ENCODE measurements at places on chromosomes 16 and 17.

DNA sequence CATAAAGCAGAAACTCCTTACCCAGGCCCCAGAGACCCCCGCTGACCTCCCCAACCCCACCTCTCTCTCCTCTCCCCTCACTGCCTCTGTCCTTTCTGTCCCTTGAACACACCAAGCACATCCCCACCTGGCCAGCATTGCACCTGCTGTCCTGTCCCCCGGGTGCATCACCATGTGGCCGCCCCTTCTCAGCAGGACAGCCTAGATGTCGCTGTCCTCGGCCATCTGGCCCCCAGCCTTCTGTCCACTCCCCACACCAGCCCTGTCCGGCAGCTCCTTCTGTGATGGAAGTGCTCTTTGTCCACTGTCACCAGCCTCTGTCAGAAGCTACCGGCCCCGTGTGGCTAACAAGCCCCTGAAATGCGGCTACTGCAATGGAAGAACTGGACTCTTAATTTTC is 12.3 kb upstream of the MPRIP start:
- no peak for DNase-seq

GRCh38 chr17:78576389-78577112 is 645 bp downstream of the DNAH17 start:
- DNase-seq: no peak

DNA sequence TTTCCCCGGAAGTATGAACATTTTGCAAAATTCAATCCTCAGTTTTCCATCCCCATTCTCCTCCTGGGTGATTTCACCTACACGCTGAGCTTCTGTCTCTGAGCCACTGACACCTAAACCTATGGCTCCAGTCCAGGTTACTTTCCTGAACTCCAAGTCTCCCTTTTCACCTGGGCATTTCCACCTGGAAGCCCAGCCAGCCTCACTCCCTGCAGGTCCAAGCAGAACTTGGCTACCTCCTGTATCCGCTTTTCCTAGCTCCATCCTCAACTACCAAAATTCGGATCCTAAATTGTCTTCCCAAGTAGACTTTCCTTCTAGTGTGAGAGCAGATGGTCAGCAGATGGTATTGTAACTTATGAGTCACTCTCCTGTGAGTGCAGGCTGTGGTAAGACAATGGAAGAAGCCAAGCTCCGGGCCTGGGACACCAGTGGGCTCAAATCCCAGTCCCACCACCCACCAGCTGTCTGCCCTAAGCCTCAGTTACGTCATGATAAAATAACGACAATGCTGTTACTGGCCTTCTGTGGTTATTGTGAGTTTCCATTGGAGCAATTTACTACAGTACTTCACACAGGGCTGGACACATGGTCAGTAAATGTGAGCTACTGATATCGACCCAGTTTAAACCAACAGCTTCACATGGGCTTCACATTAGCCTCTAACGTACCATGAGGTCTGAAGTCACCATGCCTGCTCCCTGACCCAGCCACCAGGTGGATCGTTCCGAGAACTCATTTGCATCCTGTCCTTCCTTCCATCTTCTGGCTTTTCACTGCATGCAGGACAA is 33.3 kb downstream of the PECAM1 start:
- DNase-seq: peak; percentile 82

- DNase-seq: no peak
Observed at GRCh38 chr16:12735805-12736204, 67.9 kb downstream of the CPPED1 start.

- no peak for DNase-seq
Observed at GRCh38 chr16:14322186-14322585, 251.1 kb downstream of the MRTFB start.

DNA sequence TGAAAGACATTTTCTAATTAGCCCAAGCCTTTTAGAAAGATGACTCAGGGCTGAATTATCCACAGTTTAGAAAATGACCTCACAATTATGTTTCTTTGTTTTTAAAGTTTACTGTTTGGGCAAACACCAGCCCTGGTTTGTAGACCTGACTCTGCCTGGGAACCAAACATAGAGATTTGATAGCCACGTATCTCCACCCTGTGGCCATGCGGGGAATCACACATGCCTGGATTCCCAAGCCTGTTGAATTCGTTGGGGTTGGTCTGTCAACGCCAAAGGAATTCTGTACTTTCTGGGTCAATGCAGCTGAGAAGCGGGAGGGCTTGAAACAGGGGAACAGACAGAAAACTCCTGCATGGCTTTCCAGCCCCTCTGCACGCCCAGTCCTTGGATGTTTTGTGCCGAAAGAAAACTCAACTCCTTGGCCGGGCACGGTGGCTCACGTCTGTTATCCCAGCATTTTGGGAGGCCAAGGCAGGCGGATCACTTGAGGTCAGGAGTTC is 26.9 kb downstream of the CD300A start:
- peak; percentile 82 for DNase-seq

- no peak for DNase-seq
Observed at GRCh38 chr16:89845417-89845816, 17.1 kb downstream of the SPIRE2 start.

DNA sequence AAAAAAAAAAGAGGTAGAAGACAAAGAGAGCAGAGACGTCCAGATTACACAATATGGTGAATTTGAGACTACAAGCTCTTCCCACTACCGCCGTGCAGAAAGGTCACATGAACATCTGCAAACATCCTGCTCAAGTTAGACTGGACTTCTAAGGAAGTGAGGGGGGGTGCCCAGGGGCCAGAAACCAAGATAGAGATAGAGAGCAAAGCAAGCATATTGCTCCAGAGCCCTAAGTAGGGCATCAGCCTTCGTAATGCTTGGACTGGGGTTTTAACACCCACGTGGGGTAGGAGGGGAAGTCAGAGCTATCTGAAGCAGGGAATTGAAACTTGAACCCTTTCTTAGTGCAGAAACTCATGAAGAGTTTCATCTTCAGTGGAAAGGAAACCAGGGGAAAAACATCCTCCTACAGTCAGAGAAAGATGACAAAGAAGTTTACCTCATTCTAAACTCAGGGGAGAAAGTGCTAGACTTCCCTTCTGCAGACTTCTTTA is 8.7 kb downstream of the CLEC19A start:
- DNase-seq: peak; percentile 98

- DNase-seq: no peak
Observed at GRCh38 chr16:29767062-29767461, 11.0 kb upstream of the ZG16 start.

- no peak for DNase-seq
Observed at GRCh38 chr17:8469964-8470363, 34.3 kb downstream of the NDEL1 start.

GRCh38 chr17:5437721-5438317 is 1.1 kb downstream of the C1QBP start:
- no peak for DNase-seq

- no peak for DNase-seq
Observed at GRCh38 chr16:69711115-69711740, 15.1 kb downstream of the NQO1 start.

GRCh38 chr16:12095275-12096156 is 119.0 kb downstream of the SNX29 start:
- peak; percentile 72 for DNase-seq

- no peak for DNase-seq
Observed at GRCh38 chr16:9976601-9977000, 205.6 kb downstream of the GRIN2A start.

GRCh38 chr17:29731589-29731929 is 108.8 kb upstream of the CORO6 start:
- DNase-seq: no peak

- peak; percentile 28 for DNase-seq
Observed at GRCh38 chr17:8781776-8782175, 17.4 kb downstream of the MFSD6L start.

DNA sequence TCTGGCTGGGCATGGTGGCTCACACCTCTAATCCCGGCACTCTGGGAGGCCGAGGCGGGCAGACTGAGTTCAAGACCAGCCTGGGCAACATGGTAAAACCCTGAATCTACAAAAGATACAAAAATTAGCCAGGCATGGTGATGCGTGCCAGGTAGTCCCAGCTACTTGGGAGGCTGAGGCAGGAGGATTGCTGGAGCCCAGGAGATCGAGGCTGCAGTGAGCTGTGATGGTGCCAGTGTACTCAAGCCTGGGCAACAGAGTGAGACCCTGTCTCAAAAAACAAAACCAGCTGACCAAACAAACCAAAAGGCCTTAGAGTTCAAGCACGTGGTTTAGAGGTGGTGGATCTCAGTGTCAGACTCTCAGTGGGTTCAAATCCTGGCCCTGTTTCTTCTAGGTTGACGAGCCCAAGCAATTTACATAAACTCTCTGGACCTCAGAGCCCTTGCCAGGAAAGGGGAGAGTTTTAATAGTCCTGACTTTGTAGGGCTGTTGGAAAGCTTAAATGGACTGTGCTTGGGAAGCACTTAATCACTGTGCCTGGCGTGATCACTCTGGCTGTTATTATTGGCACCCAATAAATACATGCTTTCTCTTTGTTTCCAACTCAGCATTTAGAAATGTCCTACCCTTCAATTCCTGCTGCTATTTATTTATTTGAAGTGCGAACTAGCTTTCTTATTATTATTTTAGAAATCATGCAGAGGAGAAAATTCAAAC is 44.7 kb downstream of the ABCC1 start:
- no peak for DNase-seq

- peak; percentile 35 for DNase-seq
Observed at GRCh38 chr17:17401271-17401781, 75.5 kb upstream of the MED9 start.

GRCh38 chr16:57186872-57187854 is 1.0 kb downstream of the RSPRY1 start:
- peak; percentile 23 for DNase-seq

DNA sequence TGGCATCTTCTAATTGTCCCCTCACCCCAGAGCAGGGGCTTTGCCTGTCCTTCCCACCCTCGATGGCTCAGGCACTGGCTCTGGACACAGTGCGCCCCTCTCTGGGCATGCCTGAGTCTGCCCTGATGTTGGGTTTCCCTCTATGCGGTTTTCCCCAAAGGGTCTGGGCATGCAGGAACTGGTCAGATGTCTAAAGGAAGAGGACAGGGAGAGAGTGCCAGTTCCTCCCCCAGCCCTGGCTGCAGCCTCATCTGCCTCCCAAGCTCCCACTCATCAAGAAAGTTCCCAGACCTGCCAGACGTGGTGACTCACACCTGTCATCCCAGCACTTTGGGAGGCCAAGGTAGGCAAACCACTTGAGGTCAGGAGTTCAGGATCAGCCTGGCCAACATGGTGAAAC is 41.3 kb upstream of the PABPN1L start:
- no peak for DNase-seq

GRCh38 chr16:24753437-24753836 is 24.0 kb downstream of the TNRC6A start:
- DNase-seq: no peak

- DNase-seq: no peak
Observed at GRCh38 chr17:13387236-13387635, 214.5 kb downstream of the HS3ST3A1 start.

- DNase-seq: no peak
Observed at GRCh38 chr17:45430006-45430737, 2.5 kb downstream of the ARHGAP27 start.

GRCh38 chr17:80463784-80464400 is 12.5 kb downstream of the NPTX1 start:
- DNase-seq: no peak

GRCh38 chr17:78121801-78122215 is 6.7 kb downstream of the TMC6 start:
- DNase-seq: no peak

DNA sequence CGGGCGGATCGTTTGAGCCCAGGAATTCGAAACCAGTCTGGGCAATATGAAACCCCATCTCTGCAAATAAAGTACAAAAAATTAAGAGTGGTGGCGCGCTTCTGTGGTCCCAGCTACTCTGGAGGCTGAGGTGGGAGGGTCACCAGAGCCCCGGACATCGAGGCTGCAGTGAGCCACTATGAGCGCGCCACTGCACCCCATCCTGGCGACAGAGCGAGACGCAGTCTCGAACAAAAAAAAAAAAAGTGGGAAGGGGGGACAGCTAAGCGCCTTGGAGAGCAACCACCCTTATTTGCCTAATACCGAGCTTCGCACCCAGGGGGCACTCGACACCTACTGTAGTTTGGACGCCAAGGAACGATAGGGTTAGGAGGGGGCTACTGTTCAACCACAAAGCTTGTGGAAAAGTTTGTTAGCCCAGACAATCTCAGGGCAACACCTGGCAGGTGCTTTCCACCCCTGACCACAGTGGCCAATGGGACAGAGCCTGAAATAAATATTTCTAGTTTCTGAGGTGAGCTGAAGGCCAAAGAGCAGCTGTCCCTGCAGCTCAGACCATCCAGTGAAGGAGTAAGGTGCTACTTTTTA is 847 bp upstream of the PSMC3IP start:
- DNase-seq: peak; percentile 77

DNA sequence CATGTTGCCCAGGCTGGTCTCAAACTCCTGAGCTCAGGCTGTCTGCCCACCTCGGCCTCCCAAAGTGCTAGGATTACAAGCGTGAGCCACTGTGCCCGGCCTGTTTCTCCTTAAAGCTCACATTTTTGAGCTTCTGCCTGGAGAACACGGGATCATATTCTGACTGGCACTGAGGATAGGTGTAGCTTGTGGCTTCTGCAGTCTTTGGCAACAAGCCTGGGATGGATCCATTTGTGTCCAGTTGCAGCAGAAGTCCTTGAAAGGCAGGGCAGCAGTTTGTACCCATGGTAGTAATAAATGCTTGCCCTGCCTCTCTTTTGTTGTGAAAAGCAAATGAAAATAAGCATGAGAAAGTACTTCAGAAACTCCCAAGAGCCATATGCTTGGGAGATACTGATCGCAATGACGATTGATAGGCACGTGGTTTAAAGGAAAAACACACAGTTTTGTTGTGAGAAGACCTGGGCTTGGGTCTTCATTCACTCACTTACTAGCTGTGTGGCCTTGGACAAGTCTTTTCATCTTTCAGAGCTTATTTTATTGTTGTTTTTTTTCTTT is 3.1 kb upstream of the CORO7 start:
- no peak for DNase-seq

GRCh38 chr17:44751806-44752205 is 7.0 kb upstream of the ADAM11 start:
- no peak for DNase-seq

DNA sequence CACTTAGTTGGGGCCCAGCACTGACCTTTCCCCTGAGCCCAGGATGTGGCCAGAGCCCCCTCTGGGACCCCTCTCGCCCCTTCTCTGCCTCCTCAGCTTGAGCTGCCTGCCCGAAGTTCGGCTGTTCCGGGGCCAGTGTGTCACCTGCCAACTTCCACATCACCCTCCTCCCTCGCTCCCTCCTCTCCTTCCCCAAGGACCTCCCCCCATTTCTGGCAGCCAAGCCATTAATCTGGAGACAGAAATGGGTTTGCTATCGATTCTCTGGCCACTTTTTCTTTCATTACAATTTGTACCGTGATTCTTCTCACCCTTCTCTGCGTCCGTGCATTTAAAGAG is 8.8 kb upstream of the ADAM11 start:
- no peak for DNase-seq

GRCh38 chr17:43924558-43924957 is 17.2 kb upstream of the MPP2 start:
- no peak for DNase-seq

- no peak for DNase-seq
Observed at GRCh38 chr17:65181237-65182061, 44.3 kb downstream of the RGS9 start.
